Dorsolateral prefrontal cortex (tissue), 122 donors: ENCODE measurements at places on chromosomes 12 and 14.

GRCh38 chr12:8950221-8950527 lies 729 bp upstream of the M6PR start:
- DNase-seq, result no peak

GRCh38 chr14:68652433-68652690 lies 140.5 kb downstream of the ZFP36L1 start:
- DNase-seq, result no peak

- no peak for DNase-seq
These were observed 228.0 kb downstream of the MON2 start for GRCh38 chr12:62694632-62695031.

- DNase-seq, result no peak
These were observed 224.7 kb upstream of the EGLN3 start for GRCh38 chr14:34175574-34175973.

DNA sequence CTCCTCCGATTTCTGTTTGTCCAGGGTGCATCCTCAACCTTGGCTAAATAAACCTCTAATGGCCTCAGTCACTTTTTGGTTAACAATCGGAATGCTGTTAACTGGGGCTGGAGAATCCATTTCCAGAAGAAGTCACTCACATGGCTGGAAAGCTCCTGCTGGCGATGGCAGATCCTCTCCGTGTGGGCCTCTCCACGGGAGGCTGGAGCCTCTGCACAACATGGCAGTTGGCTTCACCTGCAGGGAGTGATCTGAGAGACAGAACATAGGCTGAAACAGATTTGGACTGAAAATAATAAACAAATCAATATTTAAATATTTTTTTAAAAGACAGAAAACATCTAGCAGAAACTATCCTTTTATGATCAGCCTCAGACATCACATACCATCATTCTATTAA lies 66.8 kb upstream of the FICD start:
- no peak for DNase-seq

GRCh38 chr12:53254816-53255545 lies 13.1 kb upstream of the ESPL1 start:
- no peak for DNase-seq

- no peak for DNase-seq
These were observed 20.7 kb downstream of the KRT76 start for GRCh38 chr12:52756281-52756960.

- DNase-seq, result no peak
These were observed 31.9 kb upstream of the LUM start for GRCh38 chr12:91143206-91143605.

DNA sequence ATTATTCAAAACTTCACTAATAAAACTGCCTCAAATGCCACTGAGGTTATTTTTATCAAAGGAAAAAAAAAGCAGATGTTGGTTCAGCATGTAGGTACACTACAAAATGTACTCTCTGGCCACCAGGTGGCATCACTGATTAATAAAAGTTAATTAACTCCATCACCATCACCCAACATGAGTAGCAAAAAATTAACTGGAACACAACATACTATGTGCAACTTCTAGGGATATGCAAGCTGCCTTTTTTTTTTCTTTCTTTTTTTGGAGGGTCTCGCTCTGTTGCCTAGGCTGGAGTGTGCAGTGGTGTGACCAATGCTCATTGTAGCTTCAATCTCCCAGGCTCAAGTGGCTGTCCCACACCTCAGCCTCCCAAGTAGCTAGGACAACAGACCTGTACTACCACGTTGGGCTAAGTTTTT lies 43.8 kb upstream of the NR2C1 start:
- no peak for DNase-seq

DNA sequence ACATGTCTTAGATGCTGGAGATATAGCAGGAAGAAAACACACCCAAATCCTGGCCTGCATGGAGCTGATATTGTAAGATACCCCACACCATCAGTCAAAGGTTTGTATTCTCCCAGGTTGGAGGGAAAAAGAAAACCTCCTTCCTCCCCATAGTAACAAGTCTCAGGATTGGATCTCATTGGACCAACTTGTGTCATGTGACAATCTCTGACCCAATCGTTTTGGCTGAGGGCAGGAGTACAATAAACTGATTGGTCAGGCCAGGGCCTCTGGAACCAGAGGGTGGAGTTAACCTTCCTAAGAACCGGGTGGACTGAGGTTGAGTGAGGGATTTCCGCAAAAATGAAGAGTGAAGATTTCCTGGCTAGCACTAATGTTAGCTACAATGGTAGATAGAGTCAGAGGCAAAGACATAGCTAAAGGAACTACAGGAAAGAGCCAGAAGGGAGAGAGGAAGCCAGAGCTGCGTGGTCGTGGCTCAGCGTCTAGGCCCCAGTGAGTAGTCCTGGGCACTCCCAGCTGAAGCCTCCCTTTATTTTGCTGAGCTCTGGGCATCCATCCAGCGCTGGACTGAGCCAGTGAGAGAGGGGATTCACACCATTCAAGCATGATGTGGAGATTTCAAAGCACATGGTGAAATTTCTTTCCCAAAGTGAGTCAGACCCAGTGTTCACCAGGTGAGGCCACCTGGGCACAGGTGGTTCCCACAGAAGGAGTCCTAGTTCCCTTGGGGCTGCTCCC lies 219.9 kb downstream of the AACS start:
- no peak for DNase-seq

GRCh38 chr12:56929780-56930179 lies 4.4 kb downstream of the SDR9C7 start:
- no peak for DNase-seq

GRCh38 chr12:54147186-54147585 lies 41.6 kb downstream of the SMUG1 start:
- peak; percentile 56 for DNase-seq

DNA sequence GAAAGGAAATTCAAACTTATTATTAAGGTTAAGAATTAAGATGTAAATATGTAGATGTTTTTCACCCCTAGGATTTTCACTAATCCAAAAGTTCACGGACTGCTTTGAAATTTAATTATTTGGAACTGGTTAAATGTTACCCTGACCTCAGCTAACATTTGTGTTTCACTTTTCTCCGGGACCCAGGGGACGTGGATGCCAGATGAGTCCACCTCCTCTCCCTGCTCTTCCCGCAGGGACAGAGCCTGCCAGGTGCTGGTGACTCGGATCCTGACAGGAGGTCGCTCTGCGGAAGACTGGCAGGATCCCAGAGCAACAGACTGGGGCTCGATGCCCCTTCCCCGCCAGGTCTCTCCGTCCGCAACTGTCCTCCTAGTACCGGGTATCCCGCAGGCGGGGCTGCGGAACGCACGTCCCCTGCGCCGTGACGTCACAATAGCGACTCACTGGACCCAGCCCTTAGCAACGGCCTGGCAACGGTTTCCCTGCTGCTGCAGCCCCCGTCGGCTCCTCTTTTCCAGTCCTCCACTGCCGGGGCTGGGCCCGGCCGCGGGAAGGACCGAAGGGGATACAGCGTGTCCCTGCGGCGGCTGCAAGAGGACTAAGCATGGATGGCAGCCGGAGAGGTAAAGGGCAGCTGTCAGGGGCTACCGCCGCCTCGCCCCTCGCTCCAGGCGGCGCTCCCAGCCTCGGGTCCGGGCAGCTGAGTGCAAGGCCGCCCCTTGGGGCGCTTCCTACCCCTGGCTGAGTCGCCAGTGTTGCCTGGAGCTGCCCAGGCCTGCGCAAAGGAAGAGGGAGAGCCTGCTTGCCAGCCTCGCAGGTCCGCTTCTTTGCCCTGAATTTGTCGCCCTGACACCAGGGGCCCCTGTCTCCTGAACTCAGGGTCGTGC lies at the start of gene SPATA7:
Gene SPATA7 (plus strand): TSS at position 446 of the 890 bp plus-strand sequence. CDS start 162 bp downstream, at position 608.
- DNase-seq, result peak; percentile 93

DNA sequence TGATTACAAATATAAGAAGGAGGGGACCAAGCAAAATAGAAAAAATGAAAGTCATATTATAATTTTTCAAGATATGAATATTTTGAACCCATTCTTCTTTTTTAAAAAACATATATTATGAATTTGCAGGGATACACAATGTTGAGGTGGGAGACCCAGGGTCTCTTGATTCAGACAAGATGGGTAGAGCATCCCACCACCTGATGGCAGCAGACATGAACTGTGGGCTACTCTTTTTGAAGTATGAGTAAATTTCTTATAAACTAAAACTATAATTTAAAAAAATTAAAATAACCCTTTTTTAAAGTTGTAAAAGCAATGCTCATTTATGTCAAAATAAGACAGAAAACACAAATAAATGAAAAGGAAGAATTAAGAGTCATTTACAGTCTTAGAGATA lies 202.7 kb upstream of the PRICKLE1 start:
- DNase-seq, result no peak

- no peak for DNase-seq
These were observed 114.7 kb upstream of the C14orf180 start for GRCh38 chr14:104464907-104465306.

GRCh38 chr14:56805992-56806727 lies 4.1 kb downstream of the OTX2 start:
- no peak for DNase-seq

DNA sequence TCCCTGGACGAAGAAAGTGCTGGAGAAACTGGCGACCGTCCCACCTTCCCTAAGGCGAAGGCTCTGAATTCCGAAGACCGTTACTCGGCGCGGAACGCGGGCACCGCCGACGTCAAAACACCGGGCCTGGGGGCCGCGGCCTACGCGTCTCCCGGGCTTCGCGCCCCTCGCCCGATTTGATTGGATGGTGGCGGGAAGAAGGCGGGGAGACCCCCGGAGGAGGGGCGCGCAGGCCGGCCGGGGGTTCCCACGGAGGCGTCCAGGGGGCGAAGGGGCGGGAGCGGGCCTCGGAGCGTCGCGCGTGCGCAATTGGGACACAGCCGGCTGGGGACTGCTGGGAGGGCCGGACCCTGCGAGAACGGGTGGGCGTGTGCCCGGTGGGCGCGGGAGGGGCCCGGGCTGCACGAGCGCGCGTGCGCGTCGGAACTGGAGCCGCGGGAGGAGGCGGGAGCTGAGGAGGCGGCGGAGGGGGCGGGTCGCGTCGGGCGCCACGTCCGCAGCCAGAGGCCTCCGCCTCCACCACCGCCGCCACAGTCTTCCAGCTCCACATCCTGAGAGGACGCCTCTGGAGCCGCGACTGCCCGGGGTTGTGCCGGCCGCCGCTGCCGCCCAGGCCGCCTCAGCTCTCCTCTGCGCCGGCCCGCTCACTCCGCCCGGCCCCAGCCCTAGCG lies at the start of gene TMEM263:
Gene TMEM263 (plus strand): TSS at position 531 of the 671 bp plus-strand sequence. CDS start 11,210 bp downstream, outside the sequence.
- DNase-seq, result peak; percentile 80
